Activated CD8-positive, alpha-beta memory T cell treated with anti-CD3 and anti-CD28 coated beads for 1 hour (primary cell): ENCODE measurements at places on chromosomes 12 and 14.

DNA sequence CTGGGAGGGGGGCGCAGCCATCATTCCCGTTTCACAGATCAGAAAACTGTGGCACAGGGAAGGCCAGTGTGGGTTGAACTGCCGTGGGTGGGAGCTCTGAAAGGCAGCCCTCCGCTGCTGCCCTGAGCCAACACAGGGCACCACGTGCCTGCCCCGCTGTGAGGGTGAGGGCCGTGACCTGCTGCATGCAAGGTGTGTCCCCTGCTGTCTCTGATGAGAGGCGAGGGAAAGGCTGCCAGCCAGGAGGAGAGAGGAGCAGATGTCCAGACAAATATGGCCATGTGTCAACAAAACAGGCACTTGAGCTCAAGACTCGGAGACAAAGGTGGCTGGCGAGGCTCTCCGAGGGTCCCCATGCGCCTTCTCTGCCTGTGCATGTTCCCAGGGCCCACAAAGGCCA is 108.8 kb downstream of the RBM19 start:
- no peak for DNase-seq

DNA sequence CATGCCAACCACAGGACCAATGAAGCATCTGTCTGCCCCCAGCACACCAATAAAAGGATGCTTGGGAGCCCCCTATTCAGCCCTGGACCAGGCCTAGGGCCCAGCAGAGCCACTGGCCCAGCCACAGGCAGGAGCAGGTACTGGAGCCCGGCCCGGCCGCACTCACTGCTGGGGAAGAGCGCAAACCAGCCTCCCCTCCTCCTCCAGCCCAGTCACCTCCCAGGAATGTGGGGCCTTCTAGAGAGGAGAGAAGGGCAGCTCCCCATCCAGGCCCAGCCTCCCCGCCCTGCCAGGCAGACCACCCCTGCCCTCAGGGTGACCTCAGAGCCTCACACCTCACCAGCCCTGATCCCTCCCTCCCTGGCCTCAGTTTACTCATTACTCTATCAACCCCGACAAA is 56.2 kb downstream of the CCNK start:
- no peak for DNase-seq

- no peak for DNase-seq
Observed at GRCh38 chr14:50510157-50510556, 22.2 kb downstream of the MAP4K5 start.

DNA sequence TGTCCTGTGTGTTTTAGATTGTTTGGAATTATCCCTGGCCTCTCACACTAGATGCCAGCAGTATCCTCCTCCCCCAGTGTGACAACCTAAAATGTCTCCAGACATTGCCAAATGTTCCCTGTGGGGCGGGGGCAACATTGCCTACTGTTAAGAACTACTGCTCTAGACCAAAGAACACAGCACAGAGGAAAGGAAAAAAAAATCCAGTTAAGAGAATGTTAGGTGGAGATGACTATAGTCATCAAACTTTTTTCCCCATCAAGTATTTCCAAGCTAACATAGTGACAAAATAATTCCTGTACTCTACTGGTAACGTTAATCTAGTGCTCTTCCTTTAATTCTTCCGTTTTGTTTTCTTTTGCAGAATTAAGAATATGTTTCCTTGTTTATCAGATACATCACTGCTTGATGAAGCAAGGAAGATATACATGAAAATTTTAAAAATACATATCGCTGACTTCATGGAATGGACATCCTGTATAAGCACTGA is 3.5 kb downstream of the CDKN1B start:
- DNase-seq: no peak

- DNase-seq: no peak
Observed at GRCh38 chr12:39365364-39366001, 77.4 kb downstream of the KIF21A start.

DNA sequence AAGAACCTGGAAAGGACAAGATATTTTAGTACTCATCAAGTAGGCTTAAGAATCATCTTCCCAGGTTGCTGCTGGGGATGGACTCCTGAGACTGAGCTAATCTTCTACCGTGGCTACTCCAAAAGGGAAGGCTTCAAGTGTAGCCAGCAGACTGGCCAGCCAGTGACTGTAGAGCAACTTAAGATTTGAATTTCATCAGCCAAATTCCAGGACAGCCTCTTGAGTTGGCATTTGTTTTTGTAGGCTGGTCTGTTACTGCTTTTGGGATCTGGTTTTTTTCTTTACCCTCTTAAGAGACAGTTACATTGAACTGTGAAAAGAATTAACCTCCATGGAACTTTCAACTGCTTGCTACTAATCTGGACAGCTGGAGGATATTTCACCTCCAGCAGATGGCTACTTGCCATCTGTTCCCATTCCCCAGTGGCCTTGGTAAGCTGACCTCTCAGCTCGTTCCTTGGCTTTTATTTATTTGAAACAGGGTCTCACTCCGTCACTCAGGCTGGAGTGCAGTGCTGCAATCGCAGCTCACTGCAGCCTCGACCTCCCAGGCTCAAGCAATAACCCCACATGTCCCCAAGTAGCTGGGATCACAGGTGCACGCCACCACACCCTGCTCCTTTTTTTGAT is 20.7 kb downstream of the VTI1B start:
- no peak for DNase-seq

GRCh38 chr12:29816874-29817725 is 33.4 kb upstream of the TMTC1 start:
- DNase-seq: no peak

GRCh38 chr12:48937170-48937569 is 11.9 kb upstream of the FKBP11 start:
- no peak for DNase-seq

DNA sequence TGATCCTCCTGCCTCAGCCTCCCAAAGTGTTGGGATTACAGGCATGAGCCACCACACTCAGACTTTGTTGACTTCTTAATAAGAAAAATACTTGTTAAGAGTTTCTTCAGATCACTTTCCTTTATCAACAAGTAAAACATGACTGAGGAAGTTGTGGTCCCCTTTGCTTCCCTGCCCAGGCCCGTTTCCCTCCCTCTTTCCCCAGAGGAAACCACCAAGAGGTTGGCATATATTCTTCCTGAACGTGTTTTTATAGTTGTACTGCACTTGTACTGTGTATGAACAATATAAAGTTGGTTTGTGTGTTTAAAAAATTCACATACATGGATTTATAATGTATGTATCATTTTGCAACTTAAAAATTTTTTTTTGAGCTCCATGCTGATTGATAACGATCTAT is 28.4 kb downstream of the PTPN11 start:
- DNase-seq: no peak

DNA sequence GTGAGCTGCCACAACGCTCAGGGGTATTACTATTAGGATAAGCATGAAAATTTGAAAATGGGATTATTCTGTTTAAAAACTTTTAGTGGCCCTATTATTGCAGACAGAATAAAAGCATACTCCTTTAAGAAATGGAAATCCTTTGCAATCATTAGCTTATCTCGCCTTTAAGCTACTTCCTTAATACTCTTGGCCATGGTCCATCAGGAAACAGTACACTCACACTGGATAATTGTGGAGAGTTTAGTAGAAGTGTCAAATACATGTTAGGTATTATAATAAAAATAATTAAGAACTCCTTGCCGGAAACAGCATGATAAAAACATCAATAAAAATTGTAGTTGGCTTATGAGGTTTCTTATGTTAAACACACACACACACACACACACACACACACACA is 100.4 kb upstream of the PPFIA2 start:
- no peak for DNase-seq

- DNase-seq: no peak
Observed at GRCh38 chr12:56229916-56230431, at the start of gene SLC39A5. Gene SLC39A5 (plus strand): TSS chr12:56230051. CDS start chr12:56231275, 1,224 bp downstream.

GRCh38 chr14:102182190-102182589 is 42.5 kb downstream of the WDR20 start:
- no peak for DNase-seq

DNA sequence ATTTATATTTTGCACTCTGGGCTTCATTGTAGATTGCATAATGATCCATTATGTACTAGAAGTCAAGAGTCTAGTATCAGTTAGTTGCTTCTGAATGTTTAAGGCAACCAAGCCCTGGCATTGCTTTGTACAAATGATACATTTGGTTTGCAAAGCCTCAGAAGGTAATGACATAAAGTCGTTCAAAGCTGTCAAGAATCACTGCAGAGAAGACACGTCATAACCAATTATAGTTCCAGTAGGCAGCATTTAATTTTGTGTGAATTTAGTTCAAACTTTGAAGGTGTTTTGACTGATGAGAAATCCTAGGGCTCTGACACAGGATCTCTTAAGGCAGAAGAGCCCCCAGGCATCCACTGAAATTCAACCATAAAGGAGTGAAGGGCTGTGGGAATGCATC is 163.0 kb upstream of the KRR1 start:
- DNase-seq: no peak

- no peak for DNase-seq
Observed at GRCh38 chr14:55458800-55459515, 18.5 kb upstream of the TBPL2 start.

GRCh38 chr14:65499138-65499537 is 86.6 kb downstream of the FUT8 start:
- DNase-seq: no peak

DNA sequence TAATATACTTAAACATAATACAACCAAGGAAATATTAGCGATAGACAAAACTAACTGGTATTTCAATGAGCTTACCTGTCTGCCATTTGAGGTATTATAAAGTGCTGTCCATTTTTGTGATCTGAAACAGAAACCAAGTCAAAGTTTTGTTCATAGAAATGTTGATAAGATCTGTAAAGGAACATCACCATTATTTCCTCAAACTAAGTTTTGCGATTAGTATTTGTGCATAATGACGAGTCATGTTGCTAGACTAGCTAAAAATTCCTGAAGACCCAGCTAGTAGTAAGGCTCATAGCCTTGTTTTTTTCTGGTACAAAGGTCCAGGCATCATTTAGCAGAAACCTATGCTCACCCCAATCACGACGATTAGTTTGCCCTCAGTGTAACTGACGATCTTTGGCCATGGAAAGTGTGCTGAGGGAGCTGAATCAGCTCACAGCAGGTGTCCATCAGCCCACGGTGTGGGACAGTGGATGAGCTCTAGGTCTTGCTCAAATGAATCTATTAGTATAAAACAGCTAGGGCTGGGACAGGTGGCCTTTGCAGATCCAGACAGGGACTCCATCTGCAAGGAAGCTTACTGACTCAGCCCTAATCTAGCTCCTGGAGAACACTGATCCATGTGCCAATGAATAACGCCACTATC is 28.7 kb downstream of the GIT2 start:
- no peak for DNase-seq
